ENCODE measurements at places on chromosomes 3 and 15. TPM values are rescaled to one million over a fixed set of nuclear protein-coding genes. Genes with fewer than 3 reads are reported as not detected.

The RLBP1 gene
- total RNA-seq = not detected

The SLC35G2 gene
- total RNA-seq = 30.5 TPM

The KIF9 gene
- 22.0 TPM for total RNA-seq

The EFL1 gene
- 23.2 TPM for total RNA-seq

The COL6A5 gene
- not detected for total RNA-seq

The ACTC1 gene
- total RNA-seq = 0.27 TPM

The TRIM42 gene
- total RNA-seq = not detected

The CCDC54 gene
- not detected for total RNA-seq

Data from A549 treated with ZK216348 at 1 μM for 4 hours (cell line).